Tongue (tissue), 3 donors: ENCODE measurements at places on chromosomes 11 and 22.

DNA sequence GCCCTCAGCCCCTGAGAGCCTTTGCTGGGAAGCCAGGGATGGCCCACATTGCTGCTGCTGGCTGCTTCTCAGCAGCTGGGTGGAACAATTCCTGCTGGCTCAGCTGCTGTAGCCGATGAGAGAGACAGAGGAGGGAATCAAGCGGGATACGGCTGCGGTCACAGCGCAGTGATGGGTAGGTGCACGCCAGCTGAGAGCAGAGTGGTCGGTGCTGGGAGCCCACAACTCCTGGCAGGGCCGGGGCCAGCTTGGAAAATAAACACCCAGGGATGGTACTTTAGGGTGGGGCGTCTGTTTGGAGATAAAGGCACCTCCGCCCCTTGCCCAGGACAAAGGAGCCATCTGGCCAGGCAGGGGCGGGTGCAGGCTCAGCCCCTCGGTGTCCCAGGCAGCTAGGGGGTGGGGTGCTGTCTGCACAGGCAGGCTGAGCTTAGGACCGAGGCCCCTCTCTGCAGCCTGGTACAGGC, 480.5 kb downstream of the MIAT start:
- peak; percentile 75 for DNase-seq

GRCh38 chr11:128865490-128865889, 1.6 kb downstream of the KCNJ1 start:
- no peak for DNase-seq

DNA sequence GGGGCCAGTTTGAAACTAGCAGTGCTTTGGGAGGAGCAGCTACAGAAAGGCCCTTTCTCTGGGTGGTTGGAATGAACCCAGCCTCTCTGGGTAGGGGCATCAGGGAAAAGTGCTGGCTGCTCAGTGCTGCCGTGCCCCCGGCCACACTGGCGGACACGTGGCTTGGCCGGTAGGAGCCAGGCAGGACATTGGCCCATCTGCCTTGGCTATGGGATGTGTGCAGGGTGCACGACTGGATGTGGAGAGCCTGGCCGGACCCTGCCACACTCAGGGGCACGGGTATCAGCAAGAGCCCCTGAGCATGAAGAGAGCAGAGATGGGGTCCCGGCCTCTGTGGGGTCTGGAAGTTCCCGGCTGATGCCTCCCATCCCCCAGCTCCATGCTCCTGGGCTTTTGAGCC, 46.6 kb downstream of the TPCN2 start:
- DNase-seq = no peak

DNA sequence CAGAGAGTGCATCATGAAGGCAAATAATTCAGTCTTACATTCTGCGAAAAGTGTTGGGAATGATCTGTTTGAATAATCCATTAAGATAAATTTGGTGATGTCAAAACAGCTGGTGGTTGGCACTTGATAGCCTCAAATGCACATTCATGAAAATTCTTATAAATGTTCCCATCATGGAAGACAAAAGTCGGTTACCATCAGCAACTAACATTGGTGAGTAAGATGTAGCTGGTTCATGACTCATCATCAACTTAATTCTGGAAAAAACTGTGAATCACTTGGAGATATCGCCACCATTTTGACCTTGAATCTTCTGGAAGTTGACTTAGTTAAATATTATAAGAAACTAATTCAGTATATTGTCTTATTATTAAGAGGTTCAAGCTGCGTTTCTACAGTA, 11.2 kb downstream of the CRYBB1 start:
- no peak for DNase-seq
